ENCODE measurements at places on chromosomes 5 and 9. TPM values are rescaled to one million over a fixed set of nuclear protein-coding genes. Genes with fewer than 3 reads are reported as not detected.

GRCh38 chr5:127042593-127042992, 12.2 kb upstream of the MARCHF3 start:
- DNase-seq = no peak

- DNase-seq = no peak
Measured at GRCh38 chr9:109440117-109440515, 58.0 kb downstream of the PTPN3 start.

- no peak for DNase-seq
Measured at GRCh38 chr9:79023134-79023580, 548.6 kb upstream of the TLE4 start.

Gene RETREG1
- 51.0 TPM for total RNA-seq

DNA sequence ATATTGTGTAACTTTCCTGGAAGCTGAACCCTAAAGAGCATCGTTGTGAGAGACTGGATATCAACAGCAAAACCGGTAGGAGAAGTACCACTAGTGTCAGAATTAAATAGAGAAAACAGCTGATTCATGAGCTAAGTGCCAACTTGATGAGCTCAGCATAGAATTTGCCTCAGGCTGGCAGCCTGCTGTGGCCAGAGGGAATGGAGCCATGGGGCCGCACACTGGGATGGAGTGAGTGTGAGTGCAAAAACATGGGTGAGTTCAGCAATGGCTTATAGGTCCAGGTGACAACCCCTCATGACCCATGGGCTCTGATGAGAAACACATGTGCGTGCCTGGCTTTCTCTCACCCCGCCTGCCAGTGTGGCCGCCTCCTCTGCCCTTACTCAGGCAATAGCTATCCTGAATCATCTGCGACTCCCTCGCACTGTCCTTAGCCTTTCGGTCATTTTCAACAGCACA, 25.4 kb downstream of the ADAMTS16 start:
- DNase-seq = no peak

GRCh38 chr5:10859393-10860195, 98.6 kb upstream of the DAP start:
- DNase-seq = no peak

Gene IGIP
- 26.7 TPM for total RNA-seq

Gene SEC61B
- total RNA-seq = 37.1 TPM

Gene PRDM9
- not detected for total RNA-seq

Gene ENTPD2
- not detected for total RNA-seq

DNA sequence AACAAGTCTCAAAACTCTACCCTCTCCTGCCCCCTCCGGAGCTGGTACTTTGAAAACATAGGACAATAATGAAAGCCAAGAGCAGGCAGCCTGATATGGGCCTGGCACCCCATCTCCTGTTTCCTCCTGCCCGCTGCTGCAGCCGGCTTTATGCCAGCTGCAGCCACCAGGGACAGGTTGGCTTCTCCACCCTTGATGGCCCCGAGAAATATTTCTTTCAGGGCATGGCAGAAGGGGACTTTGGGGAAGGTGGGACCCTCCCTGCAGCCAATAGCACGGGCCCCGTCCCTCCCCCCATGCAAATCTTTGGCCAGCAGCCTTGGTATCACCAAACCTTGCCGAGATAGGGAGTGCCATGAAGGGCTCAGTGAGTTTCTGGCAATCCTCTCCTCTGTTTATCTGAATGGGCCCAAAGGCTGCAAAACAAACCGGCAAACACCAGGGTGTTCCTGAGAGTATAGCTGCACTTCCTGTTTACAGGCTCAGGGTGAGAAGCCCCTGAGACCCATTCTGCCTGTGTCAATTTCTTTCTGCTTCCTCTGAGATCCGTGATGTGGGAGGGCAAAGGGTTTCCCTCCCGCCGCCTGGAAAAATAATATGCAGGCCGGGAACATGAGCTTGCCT, 73.4 kb upstream of the BOD1 start:
- DNase-seq = no peak

- DNase-seq = no peak
Measured at GRCh38 chr9:27673641-27674040, 100.4 kb upstream of the C9orf72 start.

GRCh38 chr5:143574236-143574635, 170.8 kb upstream of the NR3C1 start:
- no peak for DNase-seq

GRCh38 chr5:159504106-159504856, 174.0 kb upstream of the IL12B start:
- DNase-seq = peak; percentile 50

Gene CNTNAP3
- 20.0 TPM for total RNA-seq

DNA sequence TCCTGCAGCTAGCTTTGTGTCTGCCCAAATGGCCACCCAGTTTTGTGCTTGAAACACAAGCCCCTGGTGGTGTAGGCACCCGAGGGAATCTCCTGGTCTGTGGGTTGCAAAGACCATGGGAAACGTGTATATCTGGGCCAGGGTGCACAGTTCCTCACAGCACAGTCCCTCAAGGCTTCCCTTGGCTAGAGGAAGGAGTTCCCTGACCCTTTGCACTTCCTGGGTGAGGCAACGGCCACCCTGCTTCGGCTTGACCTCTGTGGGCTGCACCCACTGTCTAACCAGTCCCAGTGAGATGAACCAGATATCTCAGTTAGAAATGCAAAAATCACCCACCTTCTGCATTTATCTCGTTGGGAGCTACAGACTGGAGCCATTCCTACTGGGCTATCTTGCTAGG, 865.0 kb upstream of the ACO1 start:
- no peak for DNase-seq

Gene PPP3R2
- 3.6 TPM for total RNA-seq

- no peak for DNase-seq
Measured at GRCh38 chr5:38115318-38115827, 143.0 kb upstream of the EGFLAM start.

Gene PDZD2
- total RNA-seq = 5.5 TPM

DNA sequence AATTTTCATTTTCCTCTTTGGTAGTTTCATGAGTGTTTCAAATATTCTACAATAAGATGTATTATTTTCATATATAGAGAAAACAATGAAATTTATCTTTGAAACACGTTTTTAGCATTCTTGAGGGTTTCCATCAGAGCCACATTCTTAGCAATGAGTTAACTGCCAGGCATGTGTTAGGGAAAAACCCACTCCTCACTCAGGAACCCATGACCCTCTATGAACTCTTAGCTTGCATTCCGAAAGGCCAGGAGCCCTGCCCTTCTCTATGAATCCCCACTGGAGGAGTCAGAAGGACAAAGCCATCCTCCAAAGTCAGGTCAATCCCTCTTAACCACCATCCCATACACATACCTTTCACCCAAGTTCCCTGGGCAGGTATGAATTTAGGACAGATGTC, 57.5 kb downstream of the ADAMTS12 start:
- no peak for DNase-seq

DNA sequence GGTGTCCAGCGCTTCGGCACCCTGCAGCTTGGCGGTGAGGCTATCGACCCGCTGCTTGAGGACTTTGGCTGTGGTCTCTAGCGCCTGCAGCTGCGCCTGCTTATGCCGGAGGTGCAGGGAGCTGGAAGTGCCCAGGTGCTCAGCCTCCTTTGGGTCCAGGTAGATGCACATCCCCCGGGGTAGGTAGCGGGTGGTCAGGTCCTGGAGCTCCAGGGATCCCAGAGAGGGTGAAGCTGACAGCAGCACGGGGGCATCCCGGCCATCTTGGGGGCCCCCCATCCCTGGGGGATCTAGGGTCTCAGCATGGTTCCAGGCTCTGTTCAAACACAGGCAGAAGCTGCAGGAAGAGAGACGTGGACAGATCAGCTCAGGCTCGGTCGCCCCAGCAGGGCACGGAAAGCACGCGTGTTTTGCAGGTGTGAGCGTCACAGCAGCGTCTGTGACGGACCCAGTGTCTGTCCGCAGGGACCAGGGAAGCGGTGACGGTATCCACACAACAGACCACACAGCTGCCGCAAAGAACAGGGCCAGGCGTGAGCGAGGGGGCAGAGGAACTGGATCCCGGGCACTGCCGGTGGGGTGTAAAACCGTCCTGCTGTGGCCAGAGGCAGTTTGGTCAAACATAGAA, 17.4 kb downstream of the CCDC187 start:
- DNase-seq = no peak

GRCh38 chr9:138101444-138102234, 224.1 kb downstream of the CACNA1B start:
- no peak for DNase-seq

Gene LHX2
- total RNA-seq = not detected

Gene SLC6A3
- 0.96 TPM for total RNA-seq

- DNase-seq = peak; percentile 86
Measured at GRCh38 chr9:95055851-95056551, 261.5 kb downstream of the FANCC start.

Gene IFNB1
- total RNA-seq = 5.8 TPM

- DNase-seq = peak; percentile 67
Measured at GRCh38 chr5:145661737-145662485, 173.2 kb downstream of the PRELID2 start.

DNA sequence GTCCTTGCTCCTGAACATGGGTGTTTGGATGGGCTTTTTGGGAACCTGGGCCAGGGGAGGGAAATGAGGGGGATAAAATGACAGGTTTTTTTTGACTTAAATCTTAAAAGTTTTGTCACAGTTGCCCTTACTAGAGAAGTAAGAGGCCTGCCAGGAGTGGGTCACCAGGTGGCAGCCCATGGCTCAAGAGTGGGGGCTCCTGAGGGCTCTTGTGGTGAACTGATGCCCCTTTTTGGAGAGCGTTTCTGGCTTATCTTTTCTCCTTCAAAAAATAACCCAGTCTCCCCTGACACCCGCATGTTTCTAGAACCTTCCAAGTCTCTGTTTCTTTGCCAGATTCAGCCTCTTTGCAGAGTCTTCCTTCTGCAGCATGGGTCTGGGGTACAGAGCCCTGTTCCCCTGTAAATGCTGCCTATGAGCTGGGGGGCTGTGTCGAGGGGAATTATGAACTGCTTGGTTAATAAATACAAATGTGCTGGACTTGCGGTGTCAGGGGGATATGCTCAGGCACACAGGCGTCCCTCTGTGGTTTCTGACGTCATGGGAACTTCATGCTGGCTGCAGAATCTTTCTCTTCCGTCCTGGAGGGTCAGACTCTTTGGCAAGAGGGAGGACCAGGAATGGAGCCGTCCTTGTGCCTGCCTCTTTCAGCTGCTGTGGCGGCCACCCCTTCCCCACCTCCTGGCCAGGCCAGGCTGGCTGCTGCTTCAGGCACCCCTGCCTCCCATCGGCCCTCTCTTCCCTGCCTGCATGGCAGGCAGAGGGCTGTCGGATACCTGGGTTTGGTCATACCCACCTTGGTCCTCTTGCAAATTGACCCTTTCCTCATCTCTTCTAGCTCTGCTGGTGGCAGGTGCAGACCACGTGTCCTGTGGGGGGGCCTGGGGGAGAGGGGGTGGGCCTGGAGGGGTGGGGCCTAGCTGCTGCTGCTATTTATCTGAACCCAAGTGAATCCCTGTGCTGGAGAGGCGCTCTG, 30.1 kb downstream of the PTPA start:
- DNase-seq = peak; percentile 84

Gene TYRP1
- 8.4 TPM for total RNA-seq

Gene PLPP7
- 9.6 TPM for total RNA-seq

DNA sequence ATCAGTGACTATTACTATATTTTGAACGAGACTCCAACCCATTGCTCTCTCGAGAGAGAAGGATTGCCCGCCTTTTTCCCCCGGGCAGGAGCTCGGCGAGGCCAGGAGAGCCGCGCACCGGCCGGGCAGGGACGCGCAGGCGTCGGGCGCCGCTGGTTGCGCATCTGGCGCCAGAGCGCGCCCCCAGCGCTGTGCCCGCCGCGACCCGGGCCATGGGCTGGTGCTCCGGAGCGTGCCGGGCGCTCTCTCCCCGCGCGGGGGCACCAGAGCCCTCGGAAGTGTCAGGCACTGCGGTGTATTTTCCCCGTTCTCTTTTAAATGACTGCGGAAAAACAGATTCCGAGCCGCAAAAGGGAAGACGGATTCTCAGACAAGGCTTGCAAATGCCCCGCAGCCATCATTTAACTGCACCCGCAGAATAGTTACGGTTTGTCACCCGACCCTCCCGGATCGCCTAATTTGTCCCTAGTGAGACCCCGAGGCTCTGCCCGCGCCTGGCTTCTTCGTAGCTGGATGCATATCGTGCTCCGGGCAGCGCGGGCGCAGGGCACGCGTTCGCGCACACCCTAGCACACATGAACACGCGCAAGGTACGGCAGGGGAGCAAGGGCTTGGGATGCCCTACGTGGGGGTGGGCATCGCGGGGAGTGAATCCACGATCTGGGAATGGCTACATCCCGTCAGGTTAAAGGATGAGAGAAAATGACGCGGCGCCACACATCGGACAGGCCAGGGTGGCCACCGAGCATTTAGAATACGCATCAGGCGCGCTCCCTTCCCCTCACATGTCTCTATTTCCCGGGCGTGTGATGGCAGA, 1.1 kb upstream of the NTRK2 start:
- DNase-seq = peak; percentile 90

DNA sequence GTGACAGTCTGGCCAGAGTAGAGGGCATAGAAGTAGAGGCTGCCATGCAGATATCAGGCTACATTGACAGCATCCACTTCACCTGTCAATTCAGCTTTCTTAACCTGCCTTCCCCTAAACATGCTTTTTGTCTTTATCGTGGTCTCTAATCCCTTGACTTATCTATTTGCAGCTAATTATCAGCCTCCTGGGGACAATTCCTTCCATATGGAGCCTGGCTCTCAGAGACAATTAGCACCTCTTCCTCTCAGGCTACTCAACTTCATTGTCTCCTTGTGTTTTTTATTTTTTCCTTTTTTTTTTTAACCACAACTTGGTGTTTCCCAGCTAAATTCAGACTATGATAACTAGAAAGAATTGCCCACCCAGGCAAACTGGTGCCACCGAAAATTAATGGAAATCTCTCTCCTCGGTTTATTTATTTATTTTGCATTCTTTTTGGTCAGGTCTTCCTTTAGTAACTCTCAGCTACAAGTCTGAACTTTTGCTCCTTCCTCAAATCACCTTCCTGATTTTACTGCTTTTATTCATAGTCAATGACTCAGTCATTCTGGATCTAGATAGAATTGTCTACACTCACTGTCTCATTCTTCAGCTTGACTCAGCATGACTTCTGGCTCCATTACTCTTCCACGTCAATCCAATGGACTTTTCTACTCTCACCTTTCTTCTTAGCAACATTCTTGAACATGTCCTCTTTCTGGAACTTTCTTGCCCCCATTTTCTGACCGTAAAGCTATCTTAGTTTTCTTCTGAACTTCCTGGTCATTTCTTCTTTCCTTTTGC, 63.0 kb upstream of the BASP1 start:
- DNase-seq = no peak

Gene IFNA21
- total RNA-seq = 18.5 TPM

- peak; percentile 94 for DNase-seq
Measured at GRCh38 chr5:72281764-72282499, 38.1 kb downstream of the MRPS27 start.
